Activated CD8-positive, alpha-beta memory T cell treated with anti-CD3 and anti-CD28 coated beads for 1 hour (primary cell): ENCODE measurements at places on chromosomes 5 and 9.

DNA sequence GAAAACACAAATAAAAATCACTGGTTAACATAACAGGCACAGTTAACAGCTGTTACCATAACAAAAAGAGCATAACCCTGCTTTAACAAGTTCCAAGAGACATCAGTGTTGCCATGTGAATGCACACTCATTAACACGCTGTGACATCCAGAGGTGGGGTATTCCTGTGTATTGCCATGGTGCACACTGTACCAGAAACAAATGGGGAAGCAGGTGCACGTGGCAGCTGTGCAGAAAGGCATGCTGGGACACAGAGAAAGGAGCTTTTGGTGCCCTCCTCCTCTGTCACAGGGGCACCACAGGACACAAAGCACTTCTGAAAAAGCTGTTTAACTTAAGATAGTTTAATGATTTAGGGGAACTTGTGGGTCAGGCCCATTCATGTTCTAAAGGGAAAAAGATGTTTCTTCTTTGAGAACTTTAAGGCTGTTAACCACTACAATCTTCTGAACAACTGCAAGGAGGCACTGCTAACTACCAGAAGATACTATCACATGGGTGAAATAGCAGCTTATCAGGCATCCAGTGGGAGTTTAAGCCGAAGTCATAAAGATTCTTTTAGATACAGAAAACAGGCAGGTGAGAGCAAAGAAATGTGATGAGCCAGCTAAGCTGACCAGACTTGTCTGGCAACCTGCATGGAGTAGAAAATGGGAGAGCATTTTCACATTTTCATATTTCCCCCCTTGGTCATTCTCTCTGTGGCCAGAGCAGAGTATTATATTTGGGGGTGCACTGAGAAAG lies 56.4 kb upstream of the GOLPH3 start:
- DNase-seq: no peak

- no peak for DNase-seq
These were observed 70.4 kb downstream of the ANGPTL2 start for GRCh38 chr9:127051881-127052595.

DNA sequence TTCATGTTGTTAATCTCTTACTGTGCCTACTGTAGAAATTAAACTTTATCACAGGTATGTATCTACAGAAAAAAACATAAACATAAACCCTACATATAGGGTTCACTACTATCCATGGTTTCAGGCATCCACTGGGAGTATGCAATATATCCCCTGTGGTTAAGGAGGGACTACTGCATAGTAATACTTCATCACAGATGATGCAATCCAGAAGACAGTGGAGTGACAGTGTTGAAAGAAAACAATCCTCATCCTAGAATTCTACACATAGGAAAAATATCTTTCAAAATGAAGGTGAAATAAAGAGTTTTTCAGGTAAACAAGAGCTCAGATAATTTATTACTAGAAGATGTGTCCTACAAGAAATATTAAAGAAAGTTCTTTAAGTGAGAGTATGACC lies 105.9 kb downstream of the HOMER1 start:
- no peak for DNase-seq

DNA sequence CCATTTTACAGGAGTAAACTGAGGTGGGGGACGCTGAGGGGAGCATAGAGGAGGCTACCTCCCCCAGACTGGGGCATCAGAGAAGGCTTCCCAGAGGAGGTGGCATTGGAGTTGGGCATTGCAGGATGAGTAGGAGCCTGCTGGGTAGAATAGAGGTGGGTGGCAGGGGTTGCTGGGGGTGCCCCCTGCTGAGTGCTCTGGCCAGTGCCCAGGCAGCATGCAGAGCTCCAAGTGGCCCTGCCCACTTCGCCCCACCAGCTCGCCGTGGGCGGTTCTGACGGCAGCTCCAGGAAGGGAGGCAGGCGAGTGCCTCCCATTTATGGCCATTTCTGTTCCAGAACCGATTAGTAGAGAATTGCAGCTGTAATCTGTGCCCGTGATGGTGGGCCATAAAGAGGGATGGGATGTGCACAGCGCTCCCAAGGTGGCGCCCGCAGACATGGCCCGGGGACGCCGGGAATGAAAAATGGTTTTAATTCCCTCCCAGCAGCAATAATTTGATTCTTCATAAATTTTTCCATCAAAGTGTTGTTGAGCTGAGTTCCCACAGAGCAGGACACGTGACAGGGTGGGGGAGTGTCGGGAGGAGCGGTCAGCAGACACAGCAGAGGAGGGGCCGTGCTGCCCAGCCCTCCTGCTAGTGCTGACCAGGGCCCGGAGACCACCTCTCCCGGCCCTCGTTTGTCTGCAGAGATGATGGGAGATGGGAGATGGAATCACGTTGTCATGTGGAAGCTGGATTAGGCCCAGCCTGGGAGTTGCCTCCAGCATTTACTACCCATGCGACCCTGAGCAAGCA lies 75.5 kb downstream of the LMX1B start:
- DNase-seq: no peak

GRCh38 chr5:34771076-34771475 lies 67.9 kb upstream of the TTC23L start:
- no peak for DNase-seq
